ENCODE measurements at places on chromosomes 5 and 9.

DNA sequence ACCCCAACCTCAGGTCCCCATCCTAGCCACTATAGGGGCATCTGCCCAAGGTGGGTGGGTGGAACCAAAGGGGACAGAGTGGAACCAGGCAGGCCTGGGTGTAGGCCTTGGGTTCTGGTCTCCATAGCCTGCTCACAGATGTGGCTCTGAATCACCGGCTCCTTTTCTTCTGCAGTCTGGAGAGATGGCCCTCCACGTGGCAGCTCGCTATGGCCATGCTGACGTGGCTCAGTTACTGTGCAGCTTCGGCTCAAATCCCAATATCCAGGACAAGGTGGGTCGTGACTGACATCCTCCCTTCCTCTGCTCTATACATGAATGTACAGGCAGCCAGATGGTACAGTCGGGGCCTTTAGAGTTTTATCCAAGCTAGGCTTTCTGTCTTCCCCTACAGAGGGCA lies 77.3 kb upstream of the CTSL start:
- no peak for DNase-seq

GRCh38 chr9:115615821-115616665 lies 498.1 kb upstream of the TNC start:
- peak; percentile 96 for DNase-seq

GRCh38 chr9:135524130-135524861 lies 3.1 kb downstream of the LCN1 start:
- no peak for DNase-seq

GRCh38 chr5:173534031-173534430 lies 82.4 kb downstream of the BOD1 start:
- no peak for DNase-seq

GRCh38 chr5:135230251-135230925 lies 168.6 kb downstream of the MACROH2A1 start:
- peak; percentile 80 for DNase-seq

Data from fibroblast of lung (primary cell).